ENCODE measurements at places on chromosomes 7 and 10.

GRCh38 chr10:37314862-37315261 is 189.5 kb downstream of the ANKRD30A start:
- no peak for DNase-seq

DNA sequence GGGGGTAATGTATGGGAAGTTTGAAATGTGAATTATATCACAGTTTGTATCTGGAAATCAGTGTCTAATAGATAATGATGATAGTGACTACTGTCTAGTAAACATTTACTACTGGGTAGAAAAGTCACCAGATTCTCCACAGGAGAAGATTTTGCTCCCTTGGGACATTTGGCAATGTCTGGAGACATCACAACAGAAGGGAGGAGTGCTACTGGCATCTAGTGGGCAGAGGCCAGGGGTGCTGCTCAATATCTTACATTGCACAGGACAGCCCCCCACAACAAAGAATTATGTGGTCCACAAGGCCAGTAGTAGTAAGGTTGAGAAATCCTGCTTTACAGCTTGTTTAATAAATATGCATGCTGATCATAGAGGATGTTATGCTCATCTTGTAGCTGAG is 92.3 kb upstream of the PRPS1L1 start:
- DNase-seq: peak; percentile 10

DNA sequence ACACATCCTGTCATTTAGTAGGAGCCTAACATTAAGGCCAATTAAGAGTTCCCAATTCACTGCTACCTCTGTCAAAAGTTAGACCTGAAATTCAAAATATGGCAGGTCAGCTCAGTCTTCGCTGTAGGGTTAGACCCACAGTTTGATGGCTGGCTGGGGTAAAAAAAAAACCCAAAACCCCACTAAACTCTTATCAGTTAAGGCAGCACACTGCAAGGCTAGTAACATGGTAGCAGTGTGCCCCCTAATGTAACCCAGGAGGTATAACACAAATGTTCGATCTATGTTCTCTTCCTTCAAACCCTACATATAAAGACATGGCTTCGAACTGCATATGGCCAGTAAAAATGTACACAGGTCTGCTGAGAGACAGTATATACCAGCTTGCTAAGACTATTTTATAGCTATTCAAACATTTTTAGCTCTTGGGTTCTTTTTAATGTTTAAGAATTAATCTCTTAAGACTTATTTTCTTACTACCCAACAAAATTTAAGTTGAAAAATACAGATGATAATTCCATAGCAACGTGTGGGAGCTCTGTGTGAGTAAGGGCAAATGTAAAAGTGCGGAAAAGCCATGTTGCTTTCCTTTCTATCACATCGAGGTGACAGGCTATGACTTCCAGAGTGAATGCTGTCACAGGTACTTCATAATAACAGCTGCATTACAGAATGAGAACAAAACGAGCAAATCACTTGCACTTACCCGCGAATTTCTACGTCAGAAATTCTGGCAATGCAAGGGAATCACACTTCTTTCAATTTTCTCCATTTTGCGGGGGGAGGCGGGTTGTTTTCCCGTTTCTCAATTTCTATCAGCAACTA is 168.4 kb upstream of the IMMP2L start:
- peak; percentile 65 for DNase-seq

DNA sequence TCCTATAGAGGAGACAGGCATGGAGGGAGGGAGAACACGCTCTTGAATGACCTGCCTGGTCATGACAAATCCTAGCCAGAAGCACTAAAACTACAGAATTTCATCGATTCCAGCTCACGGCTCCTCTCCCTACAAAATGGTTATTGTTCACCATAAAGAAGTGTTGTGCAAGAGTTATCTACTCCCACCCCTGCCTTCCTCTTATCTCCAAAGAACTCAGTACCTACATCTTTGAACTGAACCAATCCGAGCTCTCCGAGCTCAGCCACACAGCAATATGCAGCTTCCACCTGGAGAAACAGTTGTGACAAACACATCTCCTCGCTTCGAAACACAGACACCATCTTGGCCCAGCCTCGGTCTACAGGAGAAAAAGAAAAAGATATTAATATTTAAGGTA is 26.9 kb upstream of the TMEM213 start:
- no peak for DNase-seq

DNA sequence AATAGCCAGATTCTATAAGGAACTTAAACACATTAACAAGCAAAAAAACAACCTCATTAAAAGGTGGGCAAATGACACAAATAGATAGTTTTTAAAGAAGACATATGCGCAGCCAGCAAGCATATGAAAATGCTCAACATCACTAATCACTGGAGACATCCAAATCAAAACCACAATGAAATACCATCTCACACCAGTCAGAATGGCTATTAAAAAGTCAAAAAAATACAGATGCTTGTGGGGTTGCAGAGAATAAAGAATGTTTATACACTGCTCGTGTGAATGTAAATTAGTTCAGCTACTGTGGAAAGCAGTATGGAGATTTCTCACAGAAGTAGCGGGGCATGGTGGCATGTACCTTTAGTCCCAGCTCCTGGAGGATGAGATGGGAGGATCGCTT is 164.0 kb downstream of the CHRM2 start:
- no peak for DNase-seq

DNA sequence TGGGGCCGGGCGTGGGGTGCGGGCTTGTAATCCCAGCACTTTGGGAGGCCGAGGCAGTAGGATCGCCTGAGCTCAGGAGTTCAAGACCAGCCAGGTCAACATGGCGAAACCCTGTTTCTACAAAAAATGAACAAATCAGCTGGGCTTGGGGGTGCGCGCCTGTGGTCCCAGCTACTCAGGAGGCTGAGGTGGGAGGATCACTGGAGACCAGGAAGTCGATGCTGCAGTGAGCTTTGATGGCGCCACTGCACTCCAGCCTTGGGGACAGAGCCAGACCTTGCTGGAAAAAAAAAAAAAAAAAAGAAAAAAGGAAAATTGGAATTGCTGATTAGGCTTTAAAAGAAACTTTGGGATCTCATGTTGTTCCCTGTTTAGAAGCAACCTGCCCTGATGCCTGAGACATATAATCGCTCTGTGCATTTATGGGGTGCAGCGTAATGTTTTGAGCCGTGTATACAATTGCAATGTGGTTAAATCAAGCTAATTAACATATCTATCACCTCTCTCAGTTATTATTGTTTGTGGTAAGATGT is 851 bp downstream of the AKR1E2 start:
- DNase-seq: no peak

DNA sequence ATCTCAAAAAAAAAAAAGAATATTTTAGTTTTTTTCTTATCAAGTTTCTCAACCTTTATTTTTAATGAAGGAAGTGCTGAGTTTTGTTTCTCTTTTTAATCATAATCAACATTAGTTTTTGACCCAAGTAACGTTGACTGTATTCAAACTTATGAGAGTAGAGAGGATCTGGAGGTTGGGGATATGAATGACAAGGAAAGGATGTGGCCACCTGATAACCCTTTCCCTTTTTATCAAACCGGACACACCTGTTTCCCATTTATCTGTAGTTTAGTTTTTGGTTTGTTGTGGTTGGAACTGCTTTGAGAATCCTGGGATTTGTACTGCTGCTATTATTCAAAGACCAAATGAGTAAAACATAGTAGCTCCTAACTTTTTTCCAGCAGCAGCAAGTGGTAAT is 38.6 kb downstream of the HACD1 start:
- no peak for DNase-seq

DNA sequence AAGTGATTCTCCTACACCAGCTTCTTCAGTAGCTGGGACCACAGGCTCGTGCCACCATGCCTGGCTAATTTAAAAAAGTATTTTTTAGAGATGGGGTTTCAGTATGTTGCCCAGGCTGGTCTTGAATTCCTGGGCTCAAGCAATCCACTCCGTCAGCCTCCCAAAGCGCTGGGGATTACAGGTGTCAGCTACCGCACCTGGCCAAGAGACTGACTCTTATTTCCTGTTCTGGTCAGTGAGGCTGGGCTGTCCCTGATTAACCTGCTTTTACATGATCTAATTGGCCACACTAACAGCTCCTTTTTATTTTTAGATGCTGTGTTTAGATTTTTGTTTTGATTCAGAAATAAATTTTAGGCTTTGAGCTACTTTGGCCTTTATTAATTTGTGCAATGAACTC is 203.9 kb downstream of the NXPH1 start:
- no peak for DNase-seq

- DNase-seq: no peak
Observed at GRCh38 chr7:26151650-26151952, 397 bp upstream of the NFE2L3 start.

GRCh38 chr10:104080762-104081161 is 4.9 kb downstream of the COL17A1 start:
- peak; percentile 30 for DNase-seq

- DNase-seq: peak; percentile 23
Observed at GRCh38 chr10:87706731-87707130, 47.1 kb downstream of the PAPSS2 start.

- no peak for DNase-seq
Observed at GRCh38 chr10:49117376-49118070, 2.2 kb upstream of the VSTM4 start.

- DNase-seq: no peak
Observed at GRCh38 chr7:12583176-12583575, 12.7 kb downstream of the SCIN start.

- DNase-seq: no peak
Observed at GRCh38 chr10:78859769-78860168, 209.0 kb upstream of the ZMIZ1 start.

GRCh38 chr7:27302590-27302989 is 60.0 kb downstream of the EVX1 start:
- no peak for DNase-seq

DNA sequence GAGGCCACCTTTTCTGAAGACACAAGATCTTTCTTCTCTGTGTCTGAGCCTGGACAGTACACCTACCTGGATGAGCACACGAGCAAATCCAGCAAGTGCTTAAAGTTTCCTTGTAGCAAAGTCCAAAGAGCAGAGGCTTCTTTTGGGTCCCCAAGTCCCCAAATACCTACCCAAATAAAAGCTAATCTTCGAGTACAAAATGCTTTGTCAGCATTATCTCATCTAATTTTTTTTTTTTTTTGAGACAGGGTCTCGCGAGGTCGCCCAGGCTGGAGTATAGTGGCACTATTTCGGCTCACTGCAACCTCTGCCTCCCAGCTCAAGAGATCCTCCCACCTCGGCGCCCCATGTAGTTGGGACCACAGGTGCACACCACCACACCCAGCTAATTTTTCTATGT is 24.6 kb downstream of the MYOF start:
- no peak for DNase-seq

GRCh38 chr10:12333380-12334185 is 15.8 kb upstream of the CAMK1D start:
- DNase-seq: peak; percentile 93

- no peak for DNase-seq
Observed at GRCh38 chr10:52652431-52653262, 119.9 kb downstream of the MBL2 start.

GRCh38 chr7:12111422-12112405 is 99.4 kb upstream of the TMEM106B start:
- peak; percentile 31 for DNase-seq

DNA sequence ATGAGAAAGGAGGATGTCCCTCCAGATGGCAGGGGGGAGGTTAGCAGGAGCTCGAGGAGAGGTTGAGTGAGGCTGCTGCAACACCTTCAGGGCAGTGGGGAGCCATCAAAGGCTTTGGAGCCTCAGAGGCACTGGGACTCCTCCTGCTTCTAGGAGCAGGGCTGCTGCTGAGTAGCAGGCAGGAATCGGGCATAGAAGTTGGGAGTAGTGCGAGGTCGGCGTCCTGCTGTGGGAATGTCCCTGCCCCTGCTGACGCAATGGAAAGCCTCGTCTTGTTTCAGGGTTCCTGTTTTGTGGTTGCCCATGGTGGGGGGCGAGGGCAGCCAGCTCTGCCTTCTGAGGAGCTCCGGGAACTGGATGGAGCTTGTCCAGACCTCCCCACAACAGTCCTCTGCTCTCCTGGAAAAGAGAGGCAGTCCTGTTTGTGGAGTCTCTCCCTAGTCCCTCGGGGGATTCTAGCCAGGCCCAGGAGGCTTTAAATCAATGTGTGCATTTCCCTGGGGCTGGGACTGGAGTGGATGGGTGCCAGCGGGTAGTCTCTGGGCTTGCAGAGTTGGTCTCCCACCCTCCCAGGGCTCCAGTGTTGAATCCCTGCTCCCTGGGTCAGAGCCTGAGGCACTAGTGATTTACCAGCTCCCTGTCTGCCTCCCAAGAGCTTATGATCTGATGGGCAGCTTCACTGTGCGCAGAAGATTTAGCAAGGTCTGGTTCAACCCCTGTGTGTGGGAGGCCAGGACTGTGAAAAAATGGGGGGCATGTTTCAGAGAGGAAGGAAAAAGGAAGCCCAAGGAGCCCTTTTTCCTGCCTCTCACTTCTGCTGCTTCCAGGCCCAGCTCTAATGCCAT is 98.7 kb upstream of the PPIF start:
- no peak for DNase-seq

DNA sequence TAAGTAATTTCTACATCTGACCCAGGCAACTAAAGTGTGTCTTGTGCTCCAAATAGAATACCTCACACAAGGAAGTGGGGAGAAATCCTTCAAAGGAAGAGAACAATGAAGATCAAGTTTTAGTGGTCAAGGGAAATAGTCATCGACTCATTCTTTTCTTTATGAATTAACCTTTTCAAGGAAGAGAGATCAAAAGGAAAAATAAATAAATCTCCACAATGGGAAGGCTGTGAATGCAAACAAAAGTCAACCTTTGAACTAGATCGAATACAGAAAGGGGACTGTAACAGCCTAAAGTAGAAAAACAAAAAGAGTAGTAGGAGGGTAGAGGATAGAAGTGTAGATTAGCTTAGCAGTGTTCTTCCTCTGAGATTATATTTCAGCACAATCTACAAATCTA is 274.6 kb upstream of the COBL start:
- no peak for DNase-seq

- DNase-seq: no peak
Observed at GRCh38 chr10:6402349-6402709, 177.7 kb downstream of the PRKCQ start.
